HCT116 (cell line): ENCODE measurements at places on chromosomes 1 and 21.

DNA sequence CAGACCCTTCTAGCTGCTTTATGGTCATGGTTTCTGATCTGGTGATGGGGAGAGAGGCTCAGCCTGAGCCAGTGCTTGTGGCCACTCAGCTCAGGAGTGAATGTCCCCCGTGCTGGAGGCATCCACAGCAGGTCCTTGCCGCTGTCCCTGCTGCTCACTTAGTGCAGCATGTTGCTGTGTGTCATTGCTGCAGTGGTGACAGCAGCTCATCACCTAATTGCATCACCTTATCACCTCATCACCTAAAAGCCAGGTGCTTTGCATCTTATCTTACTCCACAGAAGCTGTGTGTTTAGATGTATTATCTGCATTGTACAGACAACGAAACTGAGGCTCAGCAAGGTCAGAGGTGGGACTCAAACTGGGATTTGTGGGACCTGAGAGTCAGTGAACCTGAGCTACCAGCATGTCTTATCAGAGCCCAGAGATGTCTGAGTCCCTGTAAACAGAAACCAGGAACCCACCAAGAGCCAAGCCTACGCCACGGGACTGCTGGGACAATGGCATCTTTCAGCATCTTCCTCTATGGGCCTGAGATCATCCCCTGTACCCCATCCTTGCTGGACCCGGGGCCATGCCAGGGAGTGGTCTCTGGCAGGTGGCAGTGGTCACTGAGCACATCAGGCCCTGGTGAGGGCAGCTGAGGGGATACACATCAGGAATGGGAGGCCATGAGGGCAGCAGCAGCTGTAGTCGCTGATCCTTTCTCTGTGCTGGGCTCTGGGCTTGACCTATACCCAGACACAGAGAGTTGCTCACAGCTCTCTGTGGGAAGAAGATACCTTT lies 6.5 kb downstream of the PODN start:
- DNase-seq, result no peak

- no peak for DNase-seq
Measured at GRCh38 chr1:211260141-211261107, 1.3 kb downstream of the RCOR3 start.

DNA sequence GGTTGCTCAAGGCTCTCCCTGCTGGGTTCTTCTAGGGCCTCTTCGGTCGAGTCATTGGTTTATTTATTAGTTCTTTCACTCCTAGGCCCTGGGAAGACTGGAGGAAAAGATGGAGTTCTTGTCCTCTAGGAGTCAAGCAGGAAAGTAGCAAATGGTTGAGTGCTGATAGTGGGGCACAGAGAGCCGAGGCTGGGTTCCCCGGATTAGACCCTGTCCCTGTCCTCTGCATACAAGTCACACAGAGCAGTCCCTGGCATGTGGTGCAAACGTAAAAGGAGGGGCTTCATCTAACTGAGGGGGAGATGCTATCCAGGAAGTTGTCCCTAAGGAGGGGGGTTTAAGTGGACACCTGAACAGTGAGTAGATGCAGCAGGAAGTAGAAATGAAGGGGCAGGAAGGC lies 19.2 kb upstream of the KCNE2 start:
- no peak for DNase-seq

DNA sequence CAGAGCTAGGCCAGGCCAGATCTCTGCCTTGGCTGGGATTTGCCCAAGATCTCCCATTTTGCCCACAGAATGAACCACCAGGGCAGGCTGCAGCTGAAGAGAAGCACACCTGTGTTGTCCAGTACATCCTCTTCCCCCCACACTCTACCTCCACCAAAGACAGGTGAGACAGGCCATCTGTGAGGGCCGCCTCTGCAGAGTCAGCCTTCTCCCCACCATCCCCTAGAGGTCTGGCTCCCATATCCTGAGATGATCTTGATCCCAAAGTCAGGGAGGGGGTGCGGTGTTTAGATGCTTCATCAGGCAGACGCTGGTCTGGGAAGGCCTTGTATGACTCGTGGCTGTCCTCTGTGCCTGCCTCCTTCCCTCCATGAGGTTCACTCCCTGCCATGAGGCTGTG lies 28.7 kb downstream of the HYI start:
- DNase-seq, result no peak

GRCh38 chr1:184621260-184621659 lies 133.4 kb downstream of the EDEM3 start:
- DNase-seq, result no peak

DNA sequence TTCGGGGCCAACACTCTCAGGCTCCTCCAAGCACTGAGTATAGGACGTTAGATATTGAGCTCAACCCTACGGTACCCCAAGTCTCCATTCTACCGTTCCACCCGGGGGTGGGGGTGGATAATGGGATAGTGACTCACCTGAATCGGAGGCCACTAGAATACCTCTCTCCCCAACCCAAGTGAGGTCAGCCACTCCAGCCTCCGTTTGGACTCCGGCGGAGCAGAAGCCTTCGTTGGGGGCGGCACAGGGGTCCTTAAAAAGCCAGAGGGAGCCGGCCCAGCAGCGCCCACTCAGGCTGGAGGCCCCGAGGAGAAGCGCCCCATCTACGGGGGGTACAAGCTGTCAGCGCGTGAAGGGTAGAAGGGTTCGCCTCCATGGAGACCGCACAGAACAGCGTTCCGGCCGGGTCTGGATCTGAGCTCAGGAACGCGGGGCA lies 556 bp downstream of the WDR77 start:
- DNase-seq, result no peak
